ENCODE measurements at places on chromosomes 1 and 21. TPM values are rescaled to one million over a fixed set of nuclear protein-coding genes. Genes with fewer than 3 reads are reported as not detected.

The CBR1 gene
- 50.8 TPM for polyA plus RNA-seq

The AUNIP gene
- polyA plus RNA-seq: not detected

The MRAP gene
- not detected for polyA plus RNA-seq

The FCRL1 gene
- 0.09 TPM for polyA plus RNA-seq

The LRRC3 gene
- 0.08 TPM for polyA plus RNA-seq

The CFAP74 gene
- polyA plus RNA-seq: not detected

All from naive thymus-derived CD8-positive, alpha-beta T cell (primary cell).